AG09319 (cell line): ENCODE measurements at places on chromosomes 4 and X.

DNA sequence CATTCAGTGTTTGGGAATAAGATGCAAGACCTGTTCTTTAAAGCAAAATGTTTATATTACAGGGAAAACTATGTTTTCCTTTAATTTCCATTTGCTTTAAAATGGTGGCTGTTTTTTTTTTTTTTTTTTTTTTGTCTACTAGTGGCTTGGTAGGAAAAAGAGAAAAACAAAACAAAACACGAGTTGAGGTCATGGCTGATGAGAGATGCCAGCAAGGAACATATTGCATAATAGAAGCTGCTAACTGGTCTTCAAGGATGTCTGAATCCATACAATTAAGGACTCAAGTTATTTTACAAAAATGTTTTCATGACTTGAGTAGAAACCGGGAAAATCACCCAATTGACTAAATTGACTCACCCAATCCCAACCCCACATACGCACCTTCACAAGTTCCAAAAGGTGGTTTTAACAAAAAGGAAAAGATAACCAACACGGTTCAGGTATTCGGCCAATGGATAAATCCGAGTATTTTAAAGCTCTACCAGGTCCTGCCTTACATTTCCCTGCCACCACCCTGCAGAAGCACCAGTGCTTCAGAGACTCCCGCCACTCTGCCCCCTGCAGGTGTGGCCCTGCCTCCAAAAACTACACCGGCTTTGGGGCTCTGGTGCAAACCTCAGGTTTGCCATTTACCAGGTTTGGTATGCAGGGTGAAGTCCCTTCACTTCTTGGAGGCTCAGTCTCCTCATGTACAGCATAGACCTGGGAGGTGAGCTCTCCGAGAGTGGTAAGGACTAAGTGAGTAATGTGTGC lies 27.1 kb downstream of the PIR start:
- DNase-seq = no peak

DNA sequence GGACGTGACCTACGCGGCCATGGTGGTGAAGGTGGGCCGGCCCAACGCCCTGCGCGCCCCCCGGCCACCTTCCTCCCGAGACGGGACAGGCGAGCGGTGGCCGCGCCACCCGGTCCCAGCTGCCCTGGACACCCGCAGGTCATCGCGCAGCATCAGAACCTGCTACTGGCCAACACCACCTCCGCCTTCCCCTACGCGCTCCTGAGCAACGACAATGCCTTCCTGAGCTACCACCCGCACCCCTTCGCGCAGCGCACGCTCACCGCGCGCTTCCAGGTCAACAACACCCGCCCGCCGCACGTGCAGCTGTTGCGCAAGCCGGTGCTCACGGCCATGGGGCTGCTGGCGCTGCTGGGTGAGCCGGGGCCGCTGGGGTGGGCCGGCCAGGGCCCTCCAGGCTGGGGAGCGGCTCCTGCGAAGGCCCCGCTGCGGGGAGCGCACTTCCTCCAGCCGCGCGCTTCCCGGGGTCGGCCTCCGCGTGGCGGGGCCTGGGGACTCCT lies 9.0 kb upstream of the SLC26A1 start:
- DNase-seq = no peak

DNA sequence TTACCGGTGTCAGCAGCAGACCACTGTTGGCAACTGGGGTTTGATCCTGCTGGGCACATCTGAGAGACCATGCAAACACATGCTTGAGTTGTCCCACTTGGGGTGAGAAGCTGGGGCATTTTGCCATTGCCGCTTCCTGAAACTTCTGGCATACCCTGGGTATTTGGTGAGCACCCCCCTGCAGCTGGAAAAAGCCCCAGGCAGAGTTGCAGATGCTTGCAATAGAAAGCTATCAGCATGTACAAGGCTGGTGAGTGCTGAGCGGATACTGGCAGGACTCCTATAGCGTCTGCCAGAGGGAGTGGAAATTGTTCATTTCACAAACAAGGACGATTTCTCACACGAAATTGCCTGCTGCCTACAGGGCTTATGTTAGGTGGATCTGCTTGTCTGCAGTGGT lies 32.3 kb downstream of the SUPT20HL1 start:
- peak; percentile 14 for DNase-seq

DNA sequence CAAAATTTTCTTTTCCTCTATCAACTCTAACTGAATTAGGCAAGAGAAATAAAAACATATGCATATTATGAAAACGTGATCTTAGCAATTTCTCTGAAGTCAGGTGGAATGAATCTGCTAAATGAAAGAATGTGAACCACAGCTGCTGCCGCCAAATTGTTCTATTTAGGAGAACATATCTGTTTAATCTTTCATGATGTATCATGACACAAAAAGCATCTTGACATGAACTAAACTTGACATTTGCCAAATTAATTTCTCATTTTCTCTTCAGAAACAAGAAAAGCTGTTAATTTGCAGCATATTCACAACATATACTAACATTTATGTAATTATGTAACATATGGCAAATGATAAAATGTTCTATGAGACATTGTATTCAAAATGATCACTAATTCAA lies 1237.9 kb downstream of the TECRL start:
- DNase-seq = no peak

DNA sequence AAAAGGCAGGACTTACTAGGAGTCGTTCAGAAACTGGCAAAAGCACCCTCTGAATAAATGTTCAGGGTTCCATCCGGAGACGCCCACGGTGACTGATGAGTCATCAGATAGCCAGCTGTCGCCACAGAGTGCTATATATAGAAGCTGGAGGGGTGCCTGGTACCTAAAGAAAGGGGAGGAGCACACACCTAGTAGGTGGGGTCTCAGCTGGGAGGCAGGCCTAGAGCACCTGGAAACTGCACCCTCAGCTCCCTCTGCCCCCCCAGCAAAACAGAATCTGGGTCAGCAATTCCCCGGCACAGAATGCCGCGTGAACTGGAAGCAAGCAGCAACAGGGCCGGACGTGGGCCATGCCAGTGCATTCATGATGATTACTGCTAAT lies 242.0 kb downstream of the BCOR start:
- no peak for DNase-seq

DNA sequence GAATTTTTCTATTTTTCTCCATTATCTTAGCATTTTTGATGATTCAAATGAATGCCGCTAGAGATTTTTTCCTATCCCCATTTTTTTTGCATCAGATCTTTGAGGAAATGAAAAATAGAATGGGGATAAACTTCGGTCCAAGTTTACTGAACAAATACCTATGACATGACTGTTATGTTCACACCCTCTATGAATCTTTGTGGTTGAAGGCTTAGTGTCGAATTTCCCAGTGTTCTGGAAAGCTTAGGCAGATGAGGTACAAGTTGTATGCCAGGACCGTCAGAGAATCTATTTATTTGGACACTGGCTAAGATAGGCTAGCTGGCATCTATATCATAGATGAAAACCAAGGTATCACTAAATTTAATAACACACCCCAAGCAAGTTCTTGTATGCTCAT lies 123.4 kb downstream of the SPCS3 start:
- DNase-seq = peak; percentile 64

GRCh38 chrX:101108284-101108683 lies 10.3 kb downstream of the CENPI start:
- DNase-seq = no peak

DNA sequence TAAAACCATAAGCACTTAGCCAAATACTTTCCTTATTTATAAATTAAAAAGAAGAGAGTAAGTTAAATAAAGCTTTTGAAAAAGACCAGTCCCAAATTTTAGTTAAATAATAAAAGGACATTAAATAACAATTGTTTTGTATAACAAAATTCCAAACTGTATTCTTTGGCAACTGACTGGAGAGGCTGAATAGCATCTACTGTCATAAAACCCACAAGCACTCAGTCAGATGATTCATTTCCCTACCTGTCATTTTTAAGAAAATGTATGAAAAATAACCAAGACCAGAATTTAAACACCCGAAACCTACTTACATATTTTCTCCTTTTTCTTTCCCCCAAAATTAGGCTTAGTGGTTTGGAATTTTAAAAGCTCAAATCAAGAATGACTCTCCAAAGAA lies 32.5 kb upstream of the SMIM10L2A start:
- DNase-seq = no peak

DNA sequence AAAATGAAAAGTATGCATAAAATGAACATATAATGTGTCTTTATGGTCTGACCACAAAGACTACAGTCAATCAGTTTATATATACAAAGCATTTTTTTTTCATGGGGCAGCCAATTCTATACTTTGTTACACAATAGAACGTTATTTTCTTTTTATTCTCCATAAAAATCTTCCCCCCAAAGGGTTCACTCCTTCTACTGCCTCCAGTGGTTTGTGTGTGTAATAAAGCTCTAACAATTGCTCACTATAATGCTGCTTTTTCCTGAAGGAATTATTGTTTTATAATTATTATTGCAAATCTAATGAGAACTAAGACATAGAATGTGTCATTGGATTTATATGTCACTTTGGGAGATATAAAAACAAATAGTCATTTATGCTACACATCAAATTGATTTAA lies 664.1 kb upstream of the PABPC4L start:
- no peak for DNase-seq

DNA sequence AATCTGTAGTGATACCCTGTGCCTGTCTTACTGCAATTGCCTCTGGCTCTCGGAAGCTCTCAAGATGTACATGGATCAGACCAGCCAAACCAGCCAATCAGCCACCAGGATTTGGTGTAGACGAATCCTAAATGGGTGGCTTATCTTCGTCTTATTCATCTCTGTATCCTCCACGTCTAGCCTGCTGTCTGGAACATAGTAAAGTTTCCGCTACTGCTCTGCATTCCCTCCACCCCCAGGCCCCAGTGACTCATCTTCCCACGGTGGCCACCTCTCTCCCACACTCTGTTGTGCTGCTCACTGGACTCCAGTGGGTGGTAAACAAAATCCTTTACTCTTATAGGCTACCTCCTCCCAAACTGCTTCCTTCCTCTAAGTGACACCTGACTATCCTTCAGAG lies 37.8 kb downstream of the SEPTIN6 start:
- DNase-seq = no peak

DNA sequence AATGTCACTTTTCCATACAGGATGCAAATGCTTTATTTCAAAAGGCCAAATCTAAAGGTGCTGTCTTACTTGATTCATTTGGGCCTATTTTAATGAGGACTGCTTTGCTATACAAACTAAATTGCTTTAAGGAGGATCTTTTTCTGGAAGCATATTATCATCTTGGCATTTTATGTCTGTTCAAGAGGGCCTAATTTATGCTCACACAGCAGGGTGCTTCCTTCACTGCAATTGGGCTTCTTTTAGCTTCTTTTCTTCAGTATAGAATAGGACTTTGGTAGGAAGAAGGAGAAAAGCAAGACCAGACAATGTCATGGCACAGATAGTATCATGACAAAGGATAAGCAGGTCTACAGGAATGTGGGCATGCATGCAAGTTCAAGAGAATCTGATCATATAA lies 222.4 kb upstream of the ANKRD50 start:
- DNase-seq = no peak

DNA sequence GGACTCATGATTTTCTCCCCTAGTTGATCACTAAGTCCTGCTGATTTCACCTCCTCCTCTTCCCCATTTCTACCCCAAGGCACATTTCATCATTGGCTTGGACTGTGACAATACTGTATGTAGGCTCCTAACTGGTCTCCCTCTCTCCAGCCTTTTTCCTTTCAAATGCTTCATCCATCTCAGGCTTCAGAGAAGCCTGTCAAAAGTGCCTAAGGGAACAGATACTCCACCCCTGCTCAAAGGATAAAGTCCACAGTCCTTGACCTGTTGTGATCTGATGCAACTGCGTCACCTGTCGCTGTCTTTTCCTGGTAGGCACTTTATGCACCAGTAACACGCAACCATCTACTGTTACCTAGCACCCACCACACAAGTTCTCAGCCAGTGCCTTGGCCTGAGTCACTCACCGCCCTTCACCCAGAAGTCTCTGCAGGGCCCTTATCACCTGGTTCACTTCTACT lies 12.8 kb downstream of the SCARB2 start:
- no peak for DNase-seq

GRCh38 chr4:137359691-137360315 lies 172.5 kb downstream of the PCDH18 start:
- DNase-seq = peak; percentile 81

DNA sequence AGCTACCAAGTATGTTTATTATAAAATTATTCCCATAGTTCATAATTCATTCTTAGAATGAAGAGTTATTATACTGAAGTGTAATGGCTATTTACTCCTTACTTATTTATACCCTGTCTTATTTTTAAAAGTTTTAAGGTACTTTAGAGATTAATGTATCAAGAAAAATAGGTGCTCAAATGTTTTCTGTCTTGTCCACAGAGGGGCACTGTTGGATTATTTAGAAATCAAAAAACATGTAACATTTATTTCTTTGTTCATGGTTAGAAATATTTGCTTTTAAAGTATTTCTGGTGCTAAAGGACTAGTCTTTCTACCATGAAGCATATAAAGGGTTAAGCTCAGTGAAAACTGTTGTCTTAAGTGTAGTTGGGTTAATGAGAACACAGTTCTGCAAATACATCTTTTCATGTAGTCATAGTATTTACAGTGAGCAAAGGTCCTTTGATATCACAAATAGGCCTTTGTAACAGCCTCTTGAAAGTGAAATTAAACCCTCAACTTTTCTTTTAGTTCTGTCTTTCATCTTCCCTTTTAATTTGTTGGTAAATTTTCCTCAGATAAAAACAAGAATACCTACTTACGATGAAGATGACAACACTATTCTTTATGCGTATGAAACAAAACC lies 7.7 kb downstream of the SCML1 start:
- DNase-seq = no peak

DNA sequence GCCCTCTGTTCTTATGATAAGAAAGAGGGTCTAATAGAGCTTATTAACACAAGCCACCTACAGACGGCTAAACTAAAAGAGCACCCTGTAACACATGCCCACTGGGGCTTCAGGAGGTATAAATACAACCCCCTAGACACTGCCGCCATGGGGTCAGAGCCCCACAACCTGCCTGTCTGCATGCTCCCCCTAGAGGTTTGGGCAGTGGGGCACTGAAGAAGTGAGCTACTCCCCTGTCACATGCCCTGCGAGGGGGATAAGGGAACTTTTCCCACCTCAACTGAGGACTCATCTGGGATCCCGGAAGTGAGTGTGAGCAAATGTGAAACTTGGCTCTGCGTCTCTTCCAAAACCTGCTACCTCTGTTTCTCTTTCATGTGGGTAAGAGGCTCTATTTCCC lies 334.5 kb downstream of the ADAM29 start:
- no peak for DNase-seq

- no peak for DNase-seq
Measured at GRCh38 chr4:16801356-16801755, 97.1 kb downstream of the LDB2 start.

GRCh38 chrX:131139072-131139471 lies 80.9 kb downstream of the ARHGAP36 start:
- DNase-seq = no peak

- no peak for DNase-seq
Measured at GRCh38 chrX:119343856-119344255, 55.3 kb upstream of the SLC25A43 start.

DNA sequence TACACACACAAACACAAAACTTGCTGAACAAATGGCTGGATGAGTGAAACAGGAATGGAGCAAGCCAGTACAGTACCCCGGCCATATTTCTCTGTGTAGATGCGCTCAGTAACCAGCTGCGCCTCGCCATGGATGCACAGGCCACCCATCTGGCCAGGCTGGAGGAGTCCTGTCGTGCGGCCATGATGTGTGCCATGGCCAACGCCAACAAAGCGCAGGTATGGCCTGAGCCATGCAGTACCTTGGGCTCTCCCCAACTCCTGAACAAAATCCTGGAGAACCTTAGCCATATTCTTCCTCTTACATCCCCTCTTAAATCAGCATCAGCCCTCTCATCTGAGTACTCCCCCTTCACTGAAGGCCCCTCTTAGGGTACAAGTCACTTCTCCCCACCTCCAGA lies 4.4 kb downstream of the HSD17B10 start:
- no peak for DNase-seq

GRCh38 chr4:139682741-139683151 lies 17.1 kb downstream of the MGST2 start:
- DNase-seq = no peak

- DNase-seq = no peak
Measured at GRCh38 chr4:3299122-3299975, 6.5 kb downstream of the RGS12 start.
